ENCODE measurements at places on chromosomes 13 and 19.

GRCh38 chr19:24166055-24166454 lies 79.1 kb downstream of the ZNF254 start:
- DNase-seq: no peak

GRCh38 chr19:55041627-55042343 lies 3.7 kb upstream of the GP6 start:
- no peak for DNase-seq

GRCh38 chr19:18800636-18801035 lies 9.5 kb upstream of the COMP start:
- DNase-seq: no peak

DNA sequence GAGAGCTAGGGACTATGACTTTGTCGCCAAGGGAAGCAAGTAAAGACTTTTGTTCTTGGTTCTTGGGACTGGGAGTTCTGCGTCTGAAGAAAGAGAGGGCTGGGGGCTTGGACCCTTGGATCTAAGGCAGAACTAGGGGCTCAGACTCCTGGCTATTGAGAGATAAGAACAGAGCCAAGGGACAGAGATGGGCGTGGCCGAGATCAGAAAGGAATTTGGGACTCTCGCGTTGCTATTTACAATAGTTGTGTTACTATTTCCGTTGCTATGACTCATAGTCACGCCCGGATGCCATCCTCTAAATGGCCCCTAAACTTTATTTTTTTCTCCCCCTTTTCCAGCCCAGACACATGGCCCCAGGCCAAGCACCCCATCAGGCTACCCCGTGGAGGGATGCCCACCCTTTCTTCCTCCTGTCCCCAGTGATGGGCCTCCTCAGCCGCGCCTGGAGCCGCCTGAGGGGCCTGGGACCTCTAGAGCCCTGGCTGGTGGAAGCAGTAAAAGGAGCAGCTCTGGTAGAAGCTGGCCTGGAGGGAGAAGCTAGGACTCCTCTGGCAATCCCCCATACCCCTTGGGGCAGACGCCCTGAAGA lies 759 bp downstream of the PPP1R15A start:
- peak; percentile 88 for DNase-seq

DNA sequence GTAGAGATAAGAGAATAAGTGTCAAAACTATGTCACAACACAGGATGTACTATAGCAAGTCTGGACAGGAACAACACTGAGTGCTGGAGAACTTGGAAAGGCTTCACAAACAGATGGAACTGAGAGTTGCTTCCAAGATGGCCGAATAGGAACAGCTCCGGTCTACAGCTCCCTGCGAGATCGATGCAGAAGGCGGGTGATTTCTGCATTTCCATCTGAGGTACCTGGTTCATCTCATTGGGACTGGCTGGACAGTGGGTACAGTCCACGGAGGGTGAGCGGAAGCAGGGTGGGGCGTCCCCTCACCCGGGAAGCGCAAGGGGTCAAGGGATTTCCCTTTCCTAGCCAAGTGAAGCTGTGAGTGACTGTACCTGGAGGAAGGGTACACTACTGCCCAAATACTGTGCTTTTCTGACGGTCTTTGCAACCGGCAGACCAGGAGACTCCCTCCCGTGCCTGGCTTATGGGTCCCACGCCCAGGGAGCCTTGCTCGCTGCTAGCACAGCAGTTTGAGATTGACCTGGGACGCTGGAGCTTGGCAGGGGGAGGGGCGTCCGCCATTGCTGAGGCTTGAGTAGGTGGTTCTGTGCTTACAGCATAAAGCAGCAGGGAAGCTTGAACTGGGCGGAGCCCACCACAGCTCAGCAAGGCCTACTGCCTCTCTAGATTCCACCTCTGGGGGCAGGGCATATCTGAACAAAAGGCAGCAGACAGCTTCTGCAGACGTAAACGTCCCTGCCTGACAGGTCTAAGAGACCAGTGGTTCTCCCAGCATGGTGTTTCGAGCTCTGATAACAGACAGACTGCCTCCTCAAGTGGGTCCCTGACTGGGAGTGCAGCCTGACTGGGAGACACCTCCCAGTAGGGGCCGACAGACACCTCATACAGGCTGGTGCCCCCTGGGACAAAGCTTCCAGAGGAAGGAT lies 46.0 kb downstream of the USP12 start:
- no peak for DNase-seq

Measured in Right ventricle myocardium inferior (tissue), 1 donor.